IPS DF 19.7 (cell line): ENCODE measurements at places on chromosomes 11 and 22.

- DNase-seq: no peak
Measured at GRCh38 chr22:24431309-24432034, 4.1 kb downstream of the ADORA2A start.

DNA sequence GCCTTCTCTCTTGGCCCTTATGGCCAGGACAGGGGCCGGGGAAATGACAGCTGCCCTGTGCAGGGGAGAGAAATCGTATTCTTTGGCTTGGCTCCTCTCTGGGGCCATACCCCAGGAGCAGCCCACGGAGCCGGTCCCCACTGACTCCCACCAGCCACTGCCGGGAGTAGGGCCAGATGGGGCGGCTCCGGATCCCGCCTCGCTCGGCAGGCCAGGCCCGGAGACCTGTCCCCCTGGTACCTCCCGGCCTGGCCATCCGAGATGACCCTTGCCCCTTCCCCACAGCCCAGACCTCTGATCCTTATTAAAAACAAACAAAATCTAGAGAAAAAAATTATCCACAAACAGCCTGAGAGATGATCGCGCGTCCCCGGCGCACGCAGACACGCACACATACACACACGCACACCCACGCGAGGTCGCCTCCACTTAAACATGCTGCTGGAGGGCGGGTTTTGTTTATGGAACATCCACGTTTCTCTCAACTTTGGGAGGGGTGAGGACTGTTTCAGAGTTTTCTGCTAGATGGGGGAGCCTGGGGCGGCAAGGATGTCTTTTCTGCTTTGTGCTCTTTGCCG is 59.1 kb downstream of the IGLL1 start:
- no peak for DNase-seq

DNA sequence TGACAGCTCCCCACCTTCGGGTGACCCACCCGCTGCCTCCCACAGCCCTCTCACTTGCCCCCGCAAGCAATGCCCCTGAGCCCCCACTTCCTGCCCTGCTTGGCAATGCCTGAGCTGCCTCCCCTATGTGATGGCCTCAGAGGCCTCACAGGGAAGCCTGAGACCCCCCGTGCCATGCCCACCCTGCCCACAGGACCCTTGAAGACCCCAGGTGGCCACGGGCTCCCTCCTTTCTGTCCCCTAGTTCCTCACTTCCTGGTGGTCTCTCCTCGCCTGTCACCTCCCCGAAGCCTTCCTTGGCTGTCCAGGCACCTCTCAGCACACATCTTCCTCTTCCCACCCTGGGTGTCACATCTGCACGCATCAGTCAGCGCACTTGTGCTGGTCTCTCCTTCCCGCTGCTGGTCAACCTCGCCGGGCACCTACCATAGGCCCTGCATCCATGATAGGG is 90.5 kb downstream of the BRD1 start:
- no peak for DNase-seq

- DNase-seq: peak; percentile 73
Measured at GRCh38 chr11:114799476-114799875, 121.1 kb downstream of the NXPE2 start.

GRCh38 chr11:67303835-67304411 is 593 bp downstream of the SSH3 start:
- DNase-seq: no peak

DNA sequence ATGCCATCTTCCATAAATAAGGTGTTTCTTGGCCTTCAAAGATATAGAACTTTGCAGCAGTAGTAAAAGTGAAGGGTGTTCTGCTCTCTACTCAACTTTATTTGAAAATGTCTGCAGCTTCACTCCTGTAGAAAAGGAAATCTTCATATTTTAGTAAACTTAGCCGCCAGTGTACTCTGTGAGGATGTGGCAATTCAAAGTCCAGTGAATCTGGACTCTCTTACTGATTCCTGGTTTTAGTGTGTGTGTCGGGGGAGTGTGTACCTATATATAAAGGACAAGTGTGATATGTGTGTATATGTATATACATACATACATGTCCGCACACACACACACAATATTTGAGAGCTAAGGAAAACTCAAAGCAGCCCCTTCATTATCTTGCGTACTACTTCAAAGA is 134.3 kb upstream of the LDLRAD3 start:
- no peak for DNase-seq

DNA sequence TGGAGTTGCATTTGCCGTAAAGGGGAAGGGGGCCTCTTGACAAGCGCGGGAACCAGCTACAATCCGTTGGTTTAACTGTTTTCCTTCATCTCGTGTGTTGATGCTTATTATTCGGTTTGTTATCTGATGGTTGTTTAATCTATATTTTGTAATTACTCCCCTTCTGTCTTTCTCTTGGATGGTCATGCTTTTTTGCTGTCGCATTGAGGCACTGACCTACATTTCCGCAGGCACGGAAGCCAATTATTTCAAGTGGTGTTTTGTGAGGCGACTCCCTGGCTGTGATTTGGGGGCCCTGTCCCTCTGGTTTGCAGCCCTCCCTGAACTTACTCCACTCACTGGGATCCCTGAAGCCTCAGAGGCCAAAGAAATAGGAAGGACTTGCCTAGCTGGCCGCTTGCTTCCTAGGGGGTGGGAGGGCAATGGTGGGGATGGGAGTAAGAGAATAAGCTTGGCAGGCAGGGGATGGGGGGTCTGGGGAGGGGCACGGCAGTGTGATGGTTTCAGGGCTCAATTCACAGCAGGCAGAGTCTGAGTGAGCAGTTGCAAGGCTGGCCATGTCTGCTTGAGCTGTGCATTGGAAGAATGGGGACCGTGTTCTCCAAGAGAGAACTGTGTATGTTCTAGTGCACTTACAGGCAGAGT is 165.8 kb upstream of the B3GAT1 start:
- no peak for DNase-seq

DNA sequence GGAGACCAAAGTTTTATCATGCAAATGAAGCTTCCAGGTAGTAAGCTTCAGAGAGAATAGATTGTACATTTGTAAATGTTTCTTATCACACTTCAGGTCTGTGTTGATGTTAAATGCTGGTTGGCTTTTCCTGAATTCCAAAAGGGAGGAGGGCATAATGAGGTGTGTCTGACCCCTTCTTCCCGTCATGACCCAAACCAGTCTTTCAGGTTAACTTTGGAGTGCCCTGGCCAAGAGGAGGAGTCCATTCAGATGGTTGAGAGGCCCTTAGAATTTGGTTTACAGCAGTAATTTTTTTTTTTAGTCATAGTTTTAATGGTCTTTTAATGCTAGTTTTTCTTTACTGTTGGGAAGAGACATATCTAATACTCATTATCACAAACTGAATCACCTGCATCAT is 2.5 kb downstream of the OR6X1 start:
- DNase-seq: no peak

- DNase-seq: no peak
Measured at GRCh38 chr22:44390613-44390970, 77.8 kb upstream of the SHISAL1 start.

DNA sequence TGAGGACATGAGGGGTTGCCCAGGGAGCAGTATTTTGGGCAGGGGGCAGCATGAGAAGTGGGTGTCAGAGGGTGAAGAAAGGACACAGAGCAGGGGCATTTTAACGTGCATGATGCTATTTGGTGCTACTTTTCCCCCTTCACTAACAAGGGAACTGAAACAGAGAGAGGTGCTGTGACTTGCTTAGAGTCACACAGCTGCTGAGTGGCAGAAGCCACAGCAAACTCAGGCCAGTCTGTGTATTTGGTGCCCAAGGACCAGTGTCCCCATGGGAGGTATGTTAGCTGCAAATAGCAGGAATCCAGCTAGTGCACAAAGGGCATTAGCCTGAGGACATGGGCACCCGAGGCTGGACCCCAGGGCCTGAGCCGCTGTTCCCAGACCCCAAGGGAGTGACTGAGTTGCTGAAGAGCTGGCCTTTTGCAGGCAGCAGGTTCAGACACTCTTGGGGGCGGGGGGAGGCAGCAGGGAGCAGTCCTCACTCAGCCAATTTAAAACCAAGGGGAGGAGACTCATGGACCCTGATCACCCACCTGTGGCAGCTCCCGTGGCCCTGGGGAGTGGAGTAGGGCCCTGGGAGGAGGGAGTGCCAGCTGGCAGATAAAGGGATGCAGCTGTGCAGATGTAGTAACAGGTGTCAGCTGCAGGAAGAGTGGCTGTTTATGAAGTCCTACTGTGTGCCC is 14.6 kb downstream of the PARVG start:
- DNase-seq: no peak

DNA sequence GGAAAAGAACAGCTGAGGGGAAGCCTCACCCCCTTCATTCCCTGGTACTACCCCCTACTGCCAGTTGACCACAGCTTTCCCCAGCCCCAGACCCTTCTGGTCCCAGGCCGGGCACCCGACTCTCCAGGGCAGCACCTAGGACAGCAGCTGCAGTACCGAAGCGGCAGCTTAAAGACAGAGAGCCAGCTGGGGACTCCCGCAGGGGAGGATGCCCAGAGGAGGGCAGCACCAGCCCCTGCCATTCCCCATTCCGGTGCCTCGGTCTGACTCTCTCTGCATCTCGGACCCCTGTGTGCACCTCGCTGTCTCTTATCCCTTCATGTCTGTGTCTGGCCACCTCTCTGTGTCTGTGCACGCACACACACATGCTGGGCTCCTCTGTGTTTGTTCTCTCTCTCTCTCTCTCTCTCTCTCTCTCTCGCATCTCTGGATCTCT is 9.4 kb downstream of the IGSF9B start:
- DNase-seq: no peak

DNA sequence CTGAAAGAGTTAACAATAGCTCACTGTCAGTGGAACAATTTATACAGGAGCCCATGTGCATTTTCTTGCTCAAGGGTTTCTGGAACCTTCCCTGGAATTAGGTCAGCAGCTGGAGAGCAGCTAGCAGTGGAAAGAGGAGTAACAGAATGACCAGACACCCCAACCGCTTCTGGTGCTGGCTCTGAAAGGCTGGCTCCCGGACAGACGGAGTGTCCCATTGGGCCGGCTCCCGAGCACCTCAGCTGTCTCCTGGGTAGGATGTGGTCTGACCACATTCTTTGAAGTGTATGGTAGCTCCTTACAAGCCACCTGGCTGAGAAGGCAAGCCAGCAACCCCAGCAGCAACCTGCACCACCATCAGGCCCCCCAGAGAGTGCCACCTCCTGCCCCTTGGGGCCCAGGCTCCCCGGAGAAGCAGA is 44.7 kb downstream of the ABTB2 start:
- DNase-seq: no peak

- no peak for DNase-seq
Measured at GRCh38 chr22:31944700-31945442, 536 bp downstream of the YWHAH start.

DNA sequence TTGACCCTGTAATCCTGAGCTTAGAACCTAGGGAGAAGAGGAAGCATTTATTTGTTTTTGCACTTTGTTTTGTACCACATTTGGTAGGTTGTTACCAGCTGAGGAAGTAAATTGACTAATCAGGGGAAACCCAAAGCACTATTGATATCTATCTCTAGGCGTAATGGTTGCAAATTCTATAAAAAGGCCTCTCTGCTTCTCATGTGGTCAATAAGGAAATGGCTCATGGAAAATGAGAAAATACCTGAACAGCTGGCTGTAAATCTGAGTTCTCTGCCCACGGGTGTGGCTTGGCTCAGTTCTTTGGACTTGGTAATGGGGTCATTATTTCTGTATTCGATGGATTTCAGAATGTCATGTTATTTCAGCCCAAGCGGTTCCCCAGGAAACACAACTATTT is 42.4 kb downstream of the BARX2 start:
- no peak for DNase-seq

- DNase-seq: no peak
Measured at GRCh38 chr11:61160487-61161189, 588 bp downstream of the VPS37C start.

DNA sequence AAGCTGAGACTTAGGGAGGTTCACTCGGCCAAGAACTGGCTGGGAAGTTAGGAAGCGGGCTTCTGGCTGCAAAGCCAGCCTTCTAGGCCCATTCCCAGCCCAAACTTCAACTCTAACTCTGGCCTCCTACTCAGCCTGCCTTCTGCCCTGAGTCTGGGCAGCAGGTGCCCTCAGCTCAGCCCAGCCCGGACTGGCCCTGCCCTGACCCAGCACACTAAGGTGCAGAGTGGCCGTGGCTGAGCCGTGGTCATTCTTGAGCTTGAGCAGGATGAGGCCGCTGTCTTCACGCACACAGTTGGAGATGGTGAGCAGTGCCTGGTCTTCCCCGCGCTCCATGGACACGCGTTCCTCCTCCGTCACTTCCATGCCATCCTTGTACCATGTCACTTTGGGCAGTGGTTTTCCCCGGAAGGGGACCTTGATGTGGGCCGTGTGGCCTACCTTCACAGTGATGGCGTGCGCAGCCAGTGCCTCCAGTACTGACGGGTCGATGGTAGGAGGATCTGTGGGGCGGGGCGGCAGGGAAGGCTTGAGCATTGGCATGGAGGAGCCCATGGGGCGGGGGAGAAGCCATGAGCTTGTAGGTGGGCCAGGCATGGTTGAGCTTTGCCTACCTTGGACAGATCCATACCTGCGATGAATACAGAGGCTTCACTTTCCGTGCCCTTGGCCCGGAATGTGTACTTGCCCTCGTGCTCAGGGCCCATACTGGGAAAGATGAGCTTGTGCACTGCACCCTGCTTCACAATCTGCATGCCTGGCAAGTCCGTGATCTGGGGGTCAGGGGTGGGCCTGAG is 12.1 kb downstream of the IGSF22 start:
- no peak for DNase-seq

DNA sequence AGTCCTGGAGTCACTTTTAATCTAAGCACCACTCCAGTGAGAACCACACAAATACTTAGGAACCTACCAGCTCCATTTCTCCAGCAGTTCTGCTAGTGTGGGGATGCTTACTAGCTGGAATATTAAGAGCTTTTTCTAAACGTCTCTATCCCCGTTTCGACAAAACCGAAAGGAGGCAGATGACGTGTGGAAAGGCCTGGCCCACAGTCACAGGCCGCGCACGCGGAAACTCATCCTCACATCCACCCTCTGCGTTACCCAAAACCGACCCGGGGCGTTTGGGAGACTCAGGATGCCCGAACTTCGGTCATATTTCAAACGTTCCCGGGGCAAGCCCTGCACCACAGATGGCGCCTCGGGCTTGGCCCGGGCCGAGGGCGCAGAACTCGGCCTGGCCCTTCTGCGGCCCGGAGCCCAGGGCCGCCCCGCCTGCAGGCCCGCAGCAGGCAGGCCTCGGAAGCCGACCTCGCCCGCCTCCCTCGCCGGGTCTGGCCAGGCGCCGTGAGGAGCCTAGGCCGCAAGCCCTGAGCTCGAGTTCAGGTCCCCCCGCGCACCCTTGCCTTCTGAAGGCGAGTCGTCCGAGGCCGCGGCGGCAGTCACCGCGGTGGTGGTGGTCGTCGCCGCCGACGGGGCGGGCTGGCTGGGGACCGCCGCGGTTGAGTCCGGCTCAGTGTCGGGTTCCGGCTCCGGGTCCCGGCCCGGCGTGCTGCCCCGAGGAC is 473 bp downstream of the FNBP4 start:
- DNase-seq: no peak

- DNase-seq: no peak
Measured at GRCh38 chr11:126748100-126748791, 252.3 kb downstream of the KIRREL3 start.

- no peak for DNase-seq
Measured at GRCh38 chr11:44319170-44319551, 9.2 kb upstream of the ALX4 start.
